ENCODE measurements at places on chromosomes 13 and 19.

DNA sequence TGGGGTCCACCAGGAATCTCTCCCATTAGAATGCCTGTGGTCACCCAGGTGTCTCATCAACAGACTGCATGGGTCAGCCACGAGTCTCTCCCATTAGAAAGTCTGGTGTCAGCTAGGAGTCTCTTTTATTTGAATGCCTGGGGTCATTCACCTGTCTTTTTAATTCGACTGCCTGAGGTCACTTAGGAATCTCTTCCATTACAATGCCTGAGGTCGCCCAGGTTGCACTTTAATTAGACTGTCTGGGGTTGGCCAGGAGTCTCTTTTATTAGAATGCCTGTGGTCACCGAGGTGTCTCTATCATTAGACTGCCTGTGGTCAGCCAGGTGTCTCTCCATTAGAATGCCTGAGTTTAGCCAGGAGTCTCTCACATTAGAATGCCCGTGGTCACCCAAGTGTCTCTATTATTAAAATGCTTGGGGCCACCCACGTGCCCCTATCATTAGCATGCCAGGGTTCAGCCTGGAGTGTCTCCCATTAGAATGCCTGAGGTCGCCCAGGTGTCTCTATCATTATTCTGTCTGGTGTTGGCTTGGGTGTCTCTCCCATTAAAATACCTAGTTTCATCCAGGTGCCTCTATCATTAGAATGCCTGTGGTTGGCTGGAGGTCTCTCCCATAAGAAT, 1474.3 kb downstream of the UQCRFS1 start:
- DNase-seq, result no peak

DNA sequence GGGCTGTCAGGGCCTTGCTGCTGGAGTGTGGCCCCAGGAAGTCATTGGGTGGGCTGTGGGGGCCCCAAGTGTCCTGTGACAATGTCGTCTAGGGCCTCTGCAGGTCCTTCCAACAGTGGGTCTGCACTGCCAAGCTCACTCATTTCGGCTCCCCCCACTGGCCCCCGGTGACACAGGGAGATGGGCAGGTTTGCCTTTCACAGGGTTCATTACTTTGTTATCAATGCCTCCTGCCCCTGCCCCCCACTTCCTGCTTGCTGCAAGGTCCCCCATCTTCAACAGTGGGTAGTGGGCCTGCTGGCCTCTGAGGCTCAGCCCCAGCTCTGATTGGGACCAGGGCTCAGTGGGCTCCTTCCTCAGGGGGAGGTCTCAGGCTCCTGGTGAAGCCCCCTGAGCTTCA, 149.8 kb downstream of the URI1 start:
- DNase-seq, result no peak

DNA sequence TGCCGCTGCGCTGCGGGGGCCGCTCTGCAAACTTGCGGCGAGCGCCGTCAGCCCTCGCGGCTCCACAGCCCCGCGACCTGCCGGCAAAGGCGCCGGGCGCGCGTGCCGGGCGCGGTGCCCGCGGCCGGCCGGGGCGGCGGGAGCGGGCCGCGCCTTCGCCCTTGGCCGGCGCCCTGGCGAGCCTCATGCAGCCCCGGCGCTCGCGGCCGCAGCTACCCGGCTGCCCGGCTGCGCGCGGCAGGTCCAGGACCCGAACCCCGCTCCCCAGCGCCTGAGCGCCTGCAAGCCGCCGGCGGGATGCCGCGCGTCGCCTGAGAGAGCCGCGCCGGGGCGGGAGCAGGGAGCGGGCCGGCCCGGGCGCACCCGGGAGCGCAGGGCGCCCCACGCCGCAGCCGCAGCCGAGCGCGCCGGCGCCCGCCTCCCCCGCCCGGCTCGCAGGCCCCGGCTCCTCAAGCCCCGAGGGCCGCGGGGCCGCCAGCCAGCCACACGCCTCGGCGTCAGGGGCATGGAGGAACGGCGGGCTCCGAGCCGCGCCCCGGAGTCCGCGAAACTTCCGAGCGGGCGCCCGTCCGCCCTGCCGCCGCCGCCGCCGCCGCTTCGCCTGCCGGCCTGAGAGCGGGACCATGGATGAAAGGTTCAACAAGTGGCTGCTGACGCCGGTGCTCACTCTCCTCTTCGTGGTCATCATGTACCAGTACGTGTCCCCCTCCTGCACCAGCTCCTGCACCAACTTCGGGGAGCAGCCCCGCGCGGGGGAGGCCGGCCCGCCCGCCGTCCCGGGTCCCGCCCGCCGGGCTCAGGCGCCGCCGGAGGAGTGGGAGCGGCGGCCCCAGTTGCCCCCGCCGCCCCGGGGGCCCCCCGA, 564 bp downstream of the HS6ST3 start:
- DNase-seq, result no peak

GRCh38 chr13:64993514-64994164, 2236.5 kb downstream of the PCDH9 start:
- DNase-seq, result no peak

GRCh38 chr19:4173479-4174212, 8.7 kb downstream of the SIRT6 start:
- DNase-seq, result no peak

DNA sequence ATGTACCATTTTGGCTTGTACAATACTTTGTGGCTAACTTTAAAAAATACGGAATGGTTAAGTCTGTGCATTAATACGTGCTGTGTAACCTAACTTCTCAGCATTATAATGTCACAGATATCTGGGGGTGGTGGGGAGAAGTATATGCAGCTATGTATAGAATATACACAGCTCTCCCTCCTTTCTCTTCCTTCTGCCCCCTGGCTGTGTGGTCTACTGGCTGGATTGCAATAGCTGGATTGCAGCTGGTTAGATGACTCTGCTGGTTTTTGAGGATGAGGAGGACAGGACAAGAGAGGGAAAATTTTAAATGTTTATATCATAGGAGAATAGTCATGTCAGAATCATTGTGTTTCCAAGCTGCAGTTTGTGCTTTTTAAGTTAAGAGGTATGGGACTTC, 9.7 kb downstream of the RNASEH2B start:
- DNase-seq, result no peak

- DNase-seq, result no peak
Measured at GRCh38 chr13:51397262-51397941, 55.4 kb downstream of the INTS6 start.

- no peak for DNase-seq
Measured at GRCh38 chr13:60078226-60078625, 85.5 kb downstream of the DIAPH3 start.

DNA sequence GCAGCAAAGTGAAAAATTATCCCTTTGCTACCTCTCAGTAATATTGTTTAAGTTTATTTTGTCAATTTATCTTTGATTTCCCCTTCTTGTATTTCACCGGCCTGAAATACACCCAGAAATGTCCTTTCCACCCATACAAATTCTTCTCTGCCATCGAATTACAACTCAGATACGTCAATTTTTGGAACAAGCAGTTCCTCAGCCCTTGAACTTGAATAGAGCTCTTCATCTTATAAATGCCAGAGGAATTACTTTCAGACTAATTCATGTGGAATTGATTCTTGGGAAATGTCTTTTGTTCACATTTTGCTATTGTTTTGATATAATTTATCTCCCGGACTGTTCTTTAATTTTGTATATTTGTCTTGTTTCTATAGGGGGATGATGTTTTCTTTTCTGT, 1359.3 kb upstream of the MIR17HG start:
- no peak for DNase-seq

- no peak for DNase-seq
Measured at GRCh38 chr13:70964874-70965273, 856.6 kb upstream of the KLHL1 start.

DNA sequence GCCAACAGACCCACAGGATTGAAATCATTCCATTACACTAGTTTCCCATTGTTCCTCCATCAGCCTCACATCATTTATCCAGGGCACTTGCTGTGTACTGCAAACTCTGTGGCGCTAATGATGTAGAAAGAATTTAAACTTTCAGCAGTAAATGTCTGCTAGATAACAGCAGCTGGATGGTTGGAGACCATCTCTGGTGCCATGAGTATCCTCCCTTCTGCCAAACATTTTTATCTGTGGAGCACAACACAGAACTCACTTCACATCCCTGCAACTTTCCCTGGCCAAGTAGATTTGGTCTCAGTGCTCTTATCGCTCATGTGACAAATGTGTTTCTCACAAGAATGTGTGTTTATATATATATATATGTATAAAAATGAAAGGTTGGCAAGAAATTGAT, 481.9 kb downstream of the FGF9 start:
- DNase-seq, result no peak

DNA sequence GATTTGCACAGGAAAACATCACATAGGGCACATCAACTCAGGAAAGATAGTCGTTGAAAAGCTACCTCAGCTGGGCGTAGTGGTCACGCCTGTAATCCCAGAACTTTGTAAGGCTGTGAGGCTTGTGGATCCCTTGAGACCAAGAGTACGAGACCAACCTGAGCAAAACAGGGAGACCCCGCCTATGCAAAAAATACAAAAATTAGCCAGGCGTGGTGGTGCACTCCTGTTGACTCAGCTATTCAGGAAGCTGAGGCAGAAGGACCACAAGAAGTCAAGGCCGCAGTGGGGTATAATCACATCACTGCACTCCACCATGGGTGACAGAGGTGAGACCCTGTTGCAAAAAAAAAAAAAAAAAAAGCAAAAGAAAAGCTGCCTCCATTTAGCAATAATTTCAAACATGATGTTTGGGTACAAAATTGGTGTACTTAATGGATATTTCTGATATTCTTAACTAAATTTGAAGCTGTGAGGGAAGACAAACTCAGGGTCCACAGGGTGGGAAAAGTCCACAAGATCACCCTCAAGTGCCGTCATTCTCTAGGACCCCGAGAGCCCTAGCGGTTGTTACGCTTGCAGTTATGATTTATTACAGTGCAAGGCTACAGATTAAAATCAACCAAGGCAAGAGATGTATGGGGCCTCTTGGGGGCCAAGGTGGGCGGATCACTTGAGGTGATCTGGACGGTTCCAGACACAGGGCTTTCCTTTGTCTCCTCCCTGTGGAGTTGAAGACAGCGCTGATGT, 42.5 kb upstream of the LDLR start:
- no peak for DNase-seq

GRCh38 chr19:17829855-17830566, 8.7 kb upstream of the INSL3 start:
- DNase-seq, result no peak

GRCh38 chr19:6735181-6735911, 2.0 kb downstream of the GPR108 start:
- no peak for DNase-seq

DNA sequence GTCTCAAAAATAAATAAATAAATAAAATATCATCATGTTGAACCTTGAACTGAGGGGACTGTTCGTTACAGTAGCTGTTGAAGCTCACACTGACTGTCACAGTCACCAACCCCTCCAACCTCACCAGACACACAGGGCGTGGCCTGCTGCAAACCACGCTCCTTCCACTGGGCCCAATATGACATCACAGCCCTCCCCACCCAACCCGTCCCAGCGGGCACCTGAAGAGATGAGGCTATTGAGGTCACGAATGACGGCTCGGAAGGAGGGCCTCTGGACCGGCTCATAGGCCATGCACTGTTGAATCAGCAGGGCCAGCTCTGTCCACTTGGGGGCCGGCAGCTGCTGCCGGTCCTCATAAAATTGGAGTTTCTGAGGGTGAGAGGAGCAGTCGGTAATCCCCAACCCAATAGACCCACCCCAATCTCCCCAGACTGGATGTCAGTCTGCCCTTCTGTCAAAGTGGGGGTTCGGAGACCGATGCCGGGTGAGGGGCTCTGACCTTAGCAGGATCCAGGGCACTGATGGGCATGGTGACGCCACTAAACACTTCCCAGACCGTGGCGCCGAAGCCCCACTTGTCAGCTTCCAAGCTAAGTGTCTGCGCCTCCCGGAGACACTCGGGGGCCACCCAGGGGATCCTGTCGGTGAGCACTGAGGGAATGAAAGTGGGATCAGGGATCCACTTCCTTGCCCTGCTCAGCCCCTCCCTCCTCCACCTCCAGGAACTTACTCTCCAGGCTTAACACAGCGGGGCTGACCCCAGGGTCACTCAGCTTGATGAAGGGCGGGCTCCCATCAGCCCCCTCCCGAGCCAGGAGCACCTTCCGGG, 13.2 kb downstream of the JAK3 start:
- no peak for DNase-seq

DNA sequence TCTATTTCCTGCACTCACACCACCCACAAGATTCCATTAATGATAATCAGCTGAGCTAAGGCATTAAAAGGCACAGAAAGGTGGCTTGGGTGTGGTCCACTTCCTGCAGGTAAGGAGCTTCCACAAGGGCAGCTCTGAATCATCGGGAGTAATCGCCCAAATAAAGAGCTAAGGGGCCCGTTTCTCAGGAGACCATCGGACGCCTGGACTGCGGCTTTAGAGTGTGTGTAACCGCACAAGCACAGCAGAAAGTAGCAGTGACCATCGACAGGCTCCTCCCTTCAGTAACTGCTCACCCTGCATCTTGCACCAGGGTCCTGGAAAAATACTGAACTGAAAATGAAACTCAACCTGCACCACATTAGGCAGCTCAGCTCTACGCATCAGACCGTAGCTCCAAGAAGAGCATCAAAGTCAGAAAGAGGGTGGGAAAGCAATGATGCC, 6.0 kb downstream of the STK24 start:
- DNase-seq, result no peak

DNA sequence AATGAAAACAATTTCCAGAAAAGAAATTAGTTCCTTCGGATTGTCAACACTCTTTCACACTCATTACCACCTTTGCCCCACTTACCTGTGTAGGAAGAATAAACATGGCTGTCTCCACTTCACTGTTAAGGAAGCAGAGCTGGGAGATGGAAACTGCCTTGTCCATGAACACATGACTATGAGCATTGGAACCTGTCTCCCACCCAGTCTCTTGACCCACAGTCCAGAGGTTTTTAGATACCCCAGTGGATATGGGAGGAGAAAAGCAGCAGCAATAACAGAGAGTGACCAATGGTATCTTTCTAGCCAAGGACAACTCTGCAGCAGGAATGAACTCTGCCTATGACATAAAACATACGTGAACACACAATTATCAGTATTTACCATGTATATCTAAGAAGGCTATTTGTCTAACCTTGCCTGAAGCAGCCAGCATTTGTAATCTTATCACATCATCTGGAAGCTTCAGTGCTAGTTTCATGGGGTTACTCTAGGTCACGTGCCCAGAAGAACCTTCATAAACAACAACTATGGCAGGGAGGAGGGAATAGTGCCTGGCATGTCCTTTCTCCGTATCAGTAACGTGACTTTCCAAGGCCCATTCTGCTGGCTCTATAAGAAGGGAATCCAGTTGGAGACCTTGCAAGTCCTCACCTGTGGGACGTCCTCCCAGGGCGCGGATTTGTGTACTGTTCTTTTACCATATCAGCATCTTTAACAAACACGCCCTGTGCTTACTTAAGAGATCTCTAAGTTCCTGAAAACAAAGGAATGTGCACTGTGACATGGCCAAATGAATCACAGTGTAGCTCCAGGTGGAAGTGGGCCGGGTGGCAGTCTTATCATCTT, 221.8 kb upstream of the UBL3 start:
- DNase-seq, result no peak

DNA sequence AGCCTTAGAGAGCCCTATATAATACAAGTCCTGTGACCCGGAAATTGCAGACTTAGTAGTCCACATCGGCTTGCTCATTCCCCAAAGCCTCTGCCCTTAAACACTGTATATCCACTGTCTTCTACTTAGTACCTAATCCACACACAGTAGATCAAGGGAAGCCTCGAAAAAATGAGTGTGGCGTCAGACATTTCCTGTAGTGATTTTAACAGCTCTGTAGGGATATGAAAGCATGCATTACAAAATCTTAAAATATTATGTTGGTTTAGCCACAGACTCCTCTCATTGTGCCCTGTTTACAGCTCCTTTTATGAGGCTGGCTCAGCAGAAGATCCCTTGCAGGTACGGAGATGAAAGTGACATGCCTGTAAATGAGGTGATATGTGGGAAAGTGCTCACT, 416.3 kb downstream of the LIG4 start:
- DNase-seq, result no peak

Data from KG1 (cell line).